ENCODE measurements at places on chromosomes 7 and 10.
A peak's percentile ranks its signal among the peaks of the same experiment; 100 is the strongest.

- no peak for DNase-seq
Observed at GRCh38 chr7:8938044-8938805, 504.8 kb downstream of the NXPH1 start.

DNA sequence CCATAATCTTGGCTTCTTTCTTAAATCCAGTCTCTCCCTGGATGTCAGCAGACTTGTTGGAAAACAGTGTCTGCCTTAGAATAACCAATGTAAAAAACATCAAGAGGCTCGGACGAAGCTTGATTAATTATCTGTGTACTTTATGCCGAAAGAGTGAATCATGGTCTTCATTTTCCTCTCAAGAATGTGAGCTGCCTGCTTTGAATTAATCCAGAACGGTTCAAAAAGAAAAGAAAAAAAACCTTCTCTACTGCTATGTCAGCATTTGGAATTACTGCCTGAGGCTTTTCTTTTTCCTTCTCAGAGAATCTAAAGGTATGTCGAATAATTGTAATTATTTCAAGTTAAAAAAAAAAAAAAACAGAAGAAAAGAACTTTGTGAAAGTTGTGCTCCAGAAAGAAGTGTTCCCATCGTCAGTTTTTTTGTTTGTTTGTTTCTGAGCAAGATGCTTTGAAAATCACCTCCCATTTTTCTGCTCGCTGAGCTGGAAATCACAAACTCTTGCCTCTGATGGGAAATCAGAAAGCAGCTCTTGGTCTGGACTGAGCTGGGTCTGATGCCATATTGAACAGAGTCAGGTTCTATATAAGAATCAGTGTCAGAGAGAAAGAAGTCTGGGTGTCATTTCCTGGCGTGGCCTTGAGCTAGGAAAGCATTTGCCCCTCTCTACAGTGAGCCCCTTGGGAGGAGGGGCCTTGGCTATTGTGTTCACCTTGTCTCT is 20.2 kb downstream of the PLPP4 start:
- DNase-seq: no peak

DNA sequence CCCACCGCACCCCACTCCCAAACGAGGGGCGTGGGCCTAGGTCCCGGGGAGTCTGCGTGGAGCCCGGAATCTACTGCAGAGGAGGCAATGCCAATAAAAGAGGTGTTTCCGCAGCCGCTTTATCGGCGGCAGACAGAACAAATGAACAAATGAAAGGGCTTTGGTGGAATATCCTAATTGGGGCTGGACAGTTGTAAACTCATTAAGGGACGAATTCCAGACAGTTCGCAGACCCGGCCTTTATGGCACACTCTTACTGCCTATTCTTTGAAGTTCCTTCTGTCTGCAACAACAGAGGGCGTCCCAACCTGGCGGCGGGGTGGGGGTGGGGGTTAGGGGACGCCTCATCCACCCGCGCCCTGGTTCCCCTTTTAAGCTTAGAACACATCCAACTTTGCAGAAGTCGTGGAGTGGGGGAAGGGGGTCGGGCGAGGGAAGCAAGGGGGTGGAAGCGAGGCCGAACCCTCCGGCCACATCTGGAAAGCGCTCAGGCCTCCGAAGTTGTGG is 4.1 kb downstream of the HOXA9 start:
- no peak for DNase-seq

DNA sequence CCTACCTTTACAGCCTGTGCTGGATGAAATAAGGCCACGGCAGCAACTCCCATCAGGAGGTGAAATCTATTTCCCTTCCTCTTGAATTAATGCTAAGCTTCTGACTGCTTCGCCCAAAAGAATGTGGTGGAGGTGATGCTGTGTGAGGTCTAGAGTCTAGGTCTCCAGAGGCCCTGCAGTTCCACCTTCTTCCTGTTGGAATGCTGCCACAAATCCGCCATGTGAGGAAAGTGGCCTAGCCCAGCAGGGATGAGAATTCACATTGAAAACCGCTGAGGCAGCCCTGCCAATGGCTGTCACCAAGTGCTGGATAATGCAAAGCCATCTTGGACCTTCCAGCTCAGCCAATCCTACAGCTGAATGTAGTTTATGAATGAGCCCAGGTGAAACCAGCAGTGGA is 28.0 kb downstream of the RHOBTB1 start:
- DNase-seq: no peak

DNA sequence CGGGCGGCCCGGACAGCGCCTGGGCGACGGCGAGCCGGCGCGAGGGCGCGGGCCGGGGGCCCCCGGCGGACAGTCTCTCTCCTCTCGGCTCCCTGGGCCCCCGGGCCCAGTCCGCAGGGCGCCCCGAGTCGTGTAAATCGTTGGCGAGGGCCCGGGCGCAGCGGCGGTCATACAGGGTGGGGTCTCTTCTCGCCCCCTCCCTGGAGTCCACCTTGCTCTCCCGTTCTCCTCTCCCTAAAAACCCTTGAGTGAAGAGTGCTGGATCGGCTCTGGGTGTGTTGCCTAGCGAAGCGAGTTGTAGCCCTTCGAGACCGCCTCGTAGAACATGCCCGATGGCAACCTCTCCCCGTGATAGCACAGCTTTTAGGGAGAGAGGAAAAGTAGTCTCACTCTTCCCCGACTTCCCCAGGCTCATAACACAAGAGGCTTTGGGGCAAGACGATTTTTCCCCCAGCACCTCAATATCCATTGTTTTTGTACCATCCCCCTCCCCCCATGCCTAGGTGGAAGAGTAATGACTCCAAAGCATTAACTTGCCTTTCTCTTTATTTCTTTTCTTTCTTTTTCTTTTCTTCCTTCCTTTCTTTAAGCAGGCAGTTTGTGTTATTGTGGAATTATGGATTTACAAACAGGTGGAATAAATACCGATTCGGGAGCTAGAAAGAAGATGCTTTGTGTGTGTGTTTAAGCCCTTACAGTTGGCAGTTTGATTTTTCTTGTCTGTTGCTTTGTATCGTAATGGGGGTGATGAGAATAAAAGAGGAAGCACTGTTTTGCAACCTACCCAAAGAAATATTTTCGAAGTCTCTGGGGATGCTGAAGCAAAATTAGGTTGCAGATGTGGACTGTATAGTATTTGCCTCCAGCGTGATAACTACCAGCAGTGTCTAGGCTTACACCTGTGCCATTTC is 822 bp downstream of the SHOC2 start:
- DNase-seq: peak; percentile 49

GRCh38 chr10:92742331-92743228 is 52.8 kb downstream of the HHEX start:
- DNase-seq: no peak

DNA sequence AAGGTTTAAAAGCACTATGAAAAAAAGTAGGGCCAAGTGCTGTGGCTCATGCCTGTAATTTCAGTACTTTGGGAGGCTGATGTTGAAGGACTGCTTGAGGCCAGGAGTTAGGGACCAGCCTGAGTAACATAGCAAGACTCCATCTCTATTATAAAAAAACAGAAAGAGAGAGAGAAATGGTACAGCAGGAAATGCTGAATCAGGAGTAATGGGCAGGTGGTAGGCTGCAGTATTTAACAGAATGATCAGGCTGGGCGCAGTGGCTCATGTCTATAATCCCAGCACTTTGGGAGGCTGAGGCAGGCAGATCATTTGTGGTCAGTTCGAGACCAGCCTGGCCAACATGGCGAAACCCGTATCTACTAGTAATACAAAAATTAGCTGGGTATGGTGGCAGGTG is 49.6 kb downstream of the SCD start:
- DNase-seq: no peak

- DNase-seq: no peak
Observed at GRCh38 chr10:102581401-102581800, 62.9 kb upstream of the TRIM8 start.

GRCh38 chr7:114409750-114410149 is 4.9 kb upstream of the FOXP2 start:
- DNase-seq: no peak

DNA sequence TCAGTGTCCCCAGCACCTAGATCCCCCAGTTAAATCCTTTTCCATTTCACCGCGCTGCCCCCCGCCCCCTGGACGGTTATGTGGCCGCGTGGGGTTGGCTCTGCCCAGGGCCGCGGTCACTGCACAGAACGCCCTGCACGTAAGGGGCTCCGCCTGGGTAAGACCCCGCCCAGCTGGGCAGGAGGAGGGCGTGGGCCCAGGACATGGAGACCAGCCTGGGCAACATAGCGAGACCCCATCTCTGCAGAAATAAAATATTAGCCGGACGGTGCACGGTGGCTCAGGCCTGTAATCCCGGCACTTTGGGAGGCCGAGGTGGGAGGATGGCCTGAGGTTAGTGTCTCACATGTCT is 650 bp upstream of the ZFAND2A start:
- peak; percentile 49 for DNase-seq

DNA sequence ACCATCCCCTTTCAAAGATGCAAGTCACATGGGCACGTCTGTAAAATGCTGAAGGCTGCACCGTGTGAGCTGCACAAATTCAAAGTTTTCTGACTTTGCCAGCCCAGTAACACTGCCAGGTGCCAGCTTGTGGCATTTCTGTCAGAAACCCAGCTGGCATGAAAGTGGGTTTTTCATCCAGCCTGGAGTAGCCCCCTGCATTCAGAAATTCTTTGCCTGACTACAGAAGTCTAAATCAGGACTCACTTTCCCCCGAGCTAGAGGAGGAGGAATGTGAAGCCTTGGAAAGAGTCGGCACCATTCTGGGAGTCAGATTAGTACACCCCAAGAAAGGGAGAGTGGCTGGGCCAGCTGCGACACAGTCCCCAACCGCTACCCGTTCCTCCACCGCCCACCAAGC is 56.7 kb upstream of the EN2 start:
- no peak for DNase-seq

DNA sequence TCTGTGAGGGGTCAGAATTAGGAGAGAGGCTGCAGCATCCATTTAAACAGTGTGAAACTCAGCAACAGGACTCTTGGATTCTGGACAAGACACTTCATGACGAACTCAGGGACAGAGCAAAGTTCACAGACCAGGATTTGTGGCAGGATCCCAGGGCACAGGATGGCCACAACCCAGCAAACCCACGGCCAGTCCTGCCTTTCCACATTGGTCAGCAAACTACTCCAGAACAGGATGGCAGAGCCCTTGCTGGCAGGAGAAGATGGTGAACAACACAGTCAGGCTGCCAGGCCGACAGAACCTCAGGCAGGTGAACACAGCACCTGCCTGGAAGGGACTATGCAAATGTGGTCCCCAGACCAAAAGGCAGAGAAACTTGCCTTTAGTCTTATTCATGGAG is 34.4 kb downstream of the VSTM4 start:
- no peak for DNase-seq

DNA sequence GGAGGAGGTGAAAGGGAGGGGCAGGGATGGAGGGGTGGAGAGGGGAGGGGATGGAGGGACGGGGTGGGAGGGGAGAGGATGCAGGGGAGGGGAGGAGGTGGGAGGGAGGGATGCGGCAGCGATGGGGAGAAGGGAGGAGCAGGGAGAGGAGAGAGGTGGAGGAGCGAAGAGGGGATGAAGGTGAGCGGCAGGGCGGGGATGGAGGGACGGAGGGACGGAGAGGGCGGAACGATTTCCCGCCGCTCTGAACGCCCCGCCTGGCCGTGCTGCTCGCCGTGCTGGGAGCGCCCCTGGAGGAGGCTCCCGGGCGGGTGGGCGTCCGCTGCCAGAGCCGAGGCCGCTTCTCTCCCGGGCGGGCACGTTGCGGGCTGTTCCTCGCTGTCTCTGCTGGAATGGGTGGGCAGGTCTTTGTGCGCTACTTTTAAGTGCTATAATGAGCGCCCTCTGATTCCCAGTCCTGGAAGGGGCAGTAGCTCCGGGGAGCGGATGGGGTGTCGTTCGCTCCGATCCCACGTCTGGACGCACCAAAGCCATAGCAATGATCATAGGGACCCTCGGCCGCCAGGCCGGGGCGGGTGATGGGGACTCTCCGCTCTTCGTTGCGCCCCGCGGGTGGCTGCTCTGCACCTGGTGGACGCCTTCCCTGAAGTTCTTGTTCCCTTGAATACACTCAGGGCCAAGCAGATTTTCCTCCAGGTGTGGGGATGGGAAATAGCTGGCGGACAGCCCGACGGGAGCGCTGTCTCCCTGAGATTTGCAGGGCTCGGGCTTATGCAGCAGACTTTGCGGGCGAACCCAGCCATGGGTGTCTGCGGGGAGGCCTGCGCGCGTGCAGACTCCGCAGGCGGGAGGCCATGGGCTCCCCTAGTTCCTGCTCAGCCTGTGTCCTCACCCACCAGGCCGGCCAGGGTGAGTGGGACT is 81.1 kb upstream of the CPXM2 start:
- peak; percentile 19 for DNase-seq

DNA sequence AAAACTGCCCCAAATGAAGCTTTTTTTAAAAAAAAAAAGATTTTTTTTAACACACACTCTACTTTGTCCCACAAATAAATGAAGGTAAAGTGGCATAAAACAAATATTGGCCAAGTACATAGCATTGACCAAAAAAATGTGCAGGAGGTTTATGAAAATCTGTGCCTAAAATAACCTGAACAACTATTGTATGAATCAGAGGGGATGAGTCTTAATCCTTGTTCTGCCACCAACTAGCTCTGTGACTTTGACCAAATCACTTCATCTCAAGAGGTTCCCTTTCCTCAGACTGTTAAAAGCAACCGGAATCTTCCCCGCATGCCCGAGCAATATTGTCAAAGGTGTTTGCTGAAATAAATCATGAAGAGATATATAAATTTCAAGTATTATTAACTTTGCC is 150.4 kb upstream of the NEBL start:
- DNase-seq: no peak

- DNase-seq: no peak
Observed at GRCh38 chr10:102546606-102547320, 43.0 kb downstream of the SUFU start.

GRCh38 chr10:43322769-43323168 is 48.7 kb upstream of the FXYD4 start:
- DNase-seq: peak; percentile 94

- no peak for DNase-seq
Observed at GRCh38 chr10:98921316-98921715, 314.3 kb downstream of the HPSE2 start.

GRCh38 chr10:104316321-104317099 is 21.8 kb downstream of the ITPRIP start:
- DNase-seq: no peak

All from NCI-H146 (cell line).